ENCODE measurements at places on chromosomes 7 and 10.

DNA sequence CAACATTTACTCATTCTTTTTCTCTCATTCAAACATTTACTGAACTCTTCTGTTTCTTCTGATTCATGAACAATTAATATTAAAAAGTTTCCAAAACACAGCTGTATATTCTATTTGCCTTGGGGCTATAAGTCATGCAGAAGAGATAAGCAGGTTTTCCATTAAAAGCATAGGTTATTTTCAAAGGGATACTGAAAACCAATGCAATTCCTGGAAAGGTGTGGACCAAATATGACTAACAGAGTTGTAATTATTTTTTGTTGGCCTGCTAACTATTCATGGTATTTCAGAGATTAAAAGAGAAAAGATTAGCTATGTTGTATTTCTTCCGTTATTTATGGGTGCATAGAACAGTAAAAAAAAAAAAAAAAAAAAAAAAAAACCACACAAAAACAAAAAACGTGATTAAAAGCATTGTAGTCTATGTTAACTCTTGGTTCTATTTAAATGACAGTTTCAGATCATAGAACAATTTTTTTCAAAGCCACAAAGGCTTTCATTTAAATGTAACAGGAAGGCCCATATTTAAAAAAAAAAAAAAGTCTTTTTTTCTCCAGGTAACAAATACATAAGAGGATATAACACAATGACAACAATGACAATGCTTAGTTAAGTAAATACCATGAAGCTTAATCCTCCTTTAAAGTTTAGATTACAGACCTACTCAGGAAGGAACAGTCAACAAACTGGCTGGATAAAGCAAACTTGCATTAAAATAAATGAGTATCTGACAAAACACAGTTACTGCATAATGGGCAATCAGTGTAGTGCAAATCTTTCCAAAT lies 1042.9 kb downstream of the GATA3 start:
- DNase-seq: no peak

DNA sequence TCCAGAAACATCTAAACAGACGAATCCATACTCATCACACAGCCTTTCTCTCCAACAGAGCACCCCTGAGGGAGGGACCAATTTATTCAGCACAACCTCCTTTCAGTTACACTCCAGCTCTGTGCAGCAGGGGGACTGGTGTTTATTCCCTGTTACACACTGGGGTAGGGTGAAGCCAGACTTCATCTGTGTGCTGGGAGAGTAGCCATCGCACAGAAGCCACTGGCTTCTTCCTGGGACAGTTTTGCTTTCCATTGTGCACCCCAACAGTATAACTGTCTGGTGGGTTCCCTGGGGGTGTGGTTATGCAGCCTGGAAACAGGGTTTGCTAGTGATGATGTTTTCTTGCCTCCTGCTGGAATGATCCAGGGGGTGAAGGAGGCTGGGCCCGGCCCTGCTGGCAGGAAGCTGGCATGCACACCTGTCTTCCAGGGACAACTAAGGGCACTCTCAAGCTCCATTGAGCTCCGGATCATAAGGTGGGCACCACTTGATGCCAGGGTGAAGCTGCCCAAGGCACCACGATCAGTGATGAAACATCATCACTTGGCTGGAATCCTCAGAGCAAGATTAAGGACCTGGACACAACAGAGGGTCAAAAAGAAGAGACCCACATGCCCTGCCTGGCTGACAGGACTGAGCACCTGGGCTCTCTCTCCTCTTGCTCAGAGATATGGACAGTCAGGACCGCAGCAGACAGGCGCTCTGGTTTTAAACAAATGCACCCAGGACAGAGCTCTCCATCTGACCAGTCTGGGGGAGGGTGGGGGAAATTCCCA lies 293.2 kb downstream of the GRID1 start:
- DNase-seq: no peak

- DNase-seq: no peak
Observed at GRCh38 chr7:99618726-99619125, 2.0 kb downstream of the ZSCAN25 start.

GRCh38 chr7:151768805-151769187 lies 108.1 kb downstream of the PRKAG2 start:
- DNase-seq: no peak

DNA sequence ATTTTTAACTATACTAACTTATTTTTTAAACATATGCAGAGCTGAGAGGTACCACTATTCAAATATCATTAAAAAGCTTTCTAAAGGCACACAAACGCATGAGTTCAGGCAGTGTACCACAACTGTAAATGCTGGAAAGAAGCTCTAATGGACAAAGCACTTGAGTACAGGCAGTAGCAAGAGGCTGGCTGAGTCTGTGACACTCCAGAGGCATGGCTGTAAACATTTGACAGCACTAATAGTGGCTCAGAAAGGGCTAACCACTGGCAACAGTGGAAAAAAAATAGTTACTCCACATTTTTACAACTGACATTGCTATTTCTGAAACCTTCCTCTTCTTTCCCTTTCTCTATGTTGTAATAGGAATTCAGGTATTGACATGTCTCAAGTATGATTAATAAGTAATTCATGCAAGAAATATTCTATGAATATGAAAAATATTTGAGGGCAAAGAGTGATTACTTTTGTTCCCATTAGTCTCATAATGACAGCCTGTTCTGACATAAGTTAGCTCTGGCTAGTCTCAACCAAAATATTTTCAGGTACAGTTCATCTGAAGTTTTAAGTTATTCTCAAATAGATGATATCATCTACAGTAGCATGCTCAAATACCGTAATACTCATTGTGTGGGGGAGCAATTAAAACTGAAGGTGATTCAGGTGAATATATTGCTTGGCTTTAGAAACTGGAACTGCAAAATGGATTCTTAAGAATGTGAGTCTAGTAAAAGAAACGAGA lies 324.0 kb upstream of the POT1 start:
- DNase-seq: no peak

GRCh38 chr7:49403844-49404243 lies 369.6 kb upstream of the VWC2 start:
- no peak for DNase-seq

GRCh38 chr7:108282427-108282996 lies 152.4 kb upstream of the LAMB4 start:
- no peak for DNase-seq

DNA sequence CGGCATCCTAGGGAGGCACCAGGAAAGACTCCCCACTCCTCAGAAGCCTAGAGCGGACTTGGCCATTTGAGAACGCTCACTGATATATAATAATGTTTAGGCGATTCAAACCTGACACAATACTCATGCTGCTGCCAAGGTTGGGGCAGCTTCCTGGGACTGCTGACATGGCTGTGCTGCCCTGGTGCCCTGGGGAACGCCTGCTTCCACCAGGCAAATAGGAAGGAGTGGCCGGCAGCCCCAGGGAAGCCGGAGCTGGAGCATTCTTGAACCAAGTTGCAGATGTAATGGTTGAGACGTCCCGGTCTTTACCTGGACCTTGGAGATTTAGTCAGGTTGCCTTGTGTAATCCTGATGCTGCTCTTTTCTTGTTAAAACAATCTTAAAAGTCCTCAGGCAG lies 8.8 kb downstream of the GDF10 start:
- no peak for DNase-seq

GRCh38 chr7:32937344-32938174 lies 19.7 kb upstream of the FKBP9 start:
- no peak for DNase-seq

DNA sequence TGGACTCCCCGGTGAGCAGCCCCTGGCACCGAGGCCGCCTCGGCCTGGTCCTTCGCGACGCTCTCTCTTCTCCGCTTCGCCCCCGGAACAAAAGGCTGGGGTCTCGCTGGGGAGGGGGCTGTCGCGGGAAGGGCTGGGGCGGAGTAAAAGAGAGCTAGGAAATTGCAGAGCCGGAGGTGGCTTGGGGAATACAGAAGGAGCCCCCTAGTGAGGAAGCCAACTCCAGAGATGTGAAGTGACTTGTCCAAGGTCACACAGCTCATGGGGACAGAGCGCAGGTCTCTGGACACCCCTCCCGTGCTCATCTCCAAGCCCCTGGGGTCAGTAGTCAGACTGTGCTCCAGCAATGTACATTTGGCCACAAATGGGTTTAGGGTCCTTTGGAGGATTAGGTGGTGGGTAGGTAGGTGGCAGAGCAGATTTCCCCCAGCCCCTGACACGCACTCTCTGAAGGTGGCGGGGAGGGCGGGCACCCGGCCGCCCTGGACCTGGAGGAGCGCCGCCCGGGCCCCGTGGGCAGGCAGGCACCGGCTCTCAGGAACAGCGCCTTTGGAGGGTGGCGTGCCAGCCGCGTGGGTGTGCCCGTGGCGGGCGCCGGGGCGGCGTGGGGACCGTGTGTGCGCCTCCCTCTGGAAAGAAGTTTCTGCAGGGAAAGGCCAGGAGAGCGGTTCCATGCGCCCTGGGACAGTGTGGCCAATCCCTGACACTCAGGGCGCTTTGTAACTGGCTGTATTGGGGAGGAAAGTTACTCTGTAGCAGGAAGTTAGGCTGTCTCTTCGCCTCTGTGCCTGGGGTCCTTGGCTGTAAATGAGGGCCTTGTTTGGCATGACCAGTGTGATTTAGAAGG lies 910 bp downstream of the WIPF3 start:
- DNase-seq: no peak

DNA sequence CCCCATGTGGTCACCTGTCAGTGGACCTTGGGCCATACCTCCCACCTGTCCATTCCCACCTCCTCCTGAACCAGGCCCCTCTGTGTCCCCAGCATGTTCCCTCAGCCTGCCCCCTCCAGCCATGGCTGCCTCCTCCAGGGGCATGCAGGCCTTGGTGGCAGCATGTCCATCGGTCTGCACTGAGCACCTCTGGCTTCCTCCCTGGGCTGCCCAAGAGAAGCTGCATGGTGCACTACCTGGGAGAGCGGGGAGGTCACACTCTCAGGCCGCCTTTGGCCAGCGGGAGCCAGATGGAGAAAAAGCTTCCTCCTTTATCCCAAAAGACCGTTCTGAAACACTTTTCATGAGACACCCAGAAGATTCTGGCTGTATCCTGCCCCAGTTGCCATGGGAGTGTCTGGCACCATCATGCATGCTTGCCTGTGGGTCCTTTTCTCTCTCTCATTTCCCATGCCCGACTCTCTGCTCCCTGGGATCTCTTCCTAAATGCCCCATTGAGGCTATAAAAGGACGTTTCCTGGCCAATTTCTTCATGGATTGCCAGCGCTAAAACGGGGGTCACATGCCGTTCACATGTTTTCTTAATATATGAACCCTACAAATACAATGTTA lies 45.5 kb upstream of the MGMT start:
- no peak for DNase-seq

- DNase-seq: no peak
Observed at GRCh38 chr7:35797311-35797710, 3.5 kb upstream of the SEPTIN7 start.

- no peak for DNase-seq
Observed at GRCh38 chr10:7889947-7890542, 71.7 kb downstream of the TAF3 start.

- no peak for DNase-seq
Observed at GRCh38 chr7:21041666-21042065, 255.0 kb upstream of the SP8 start.

- no peak for DNase-seq
Observed at GRCh38 chr10:76695069-76695468, 942.5 kb downstream of the KCNMA1 start.

DNA sequence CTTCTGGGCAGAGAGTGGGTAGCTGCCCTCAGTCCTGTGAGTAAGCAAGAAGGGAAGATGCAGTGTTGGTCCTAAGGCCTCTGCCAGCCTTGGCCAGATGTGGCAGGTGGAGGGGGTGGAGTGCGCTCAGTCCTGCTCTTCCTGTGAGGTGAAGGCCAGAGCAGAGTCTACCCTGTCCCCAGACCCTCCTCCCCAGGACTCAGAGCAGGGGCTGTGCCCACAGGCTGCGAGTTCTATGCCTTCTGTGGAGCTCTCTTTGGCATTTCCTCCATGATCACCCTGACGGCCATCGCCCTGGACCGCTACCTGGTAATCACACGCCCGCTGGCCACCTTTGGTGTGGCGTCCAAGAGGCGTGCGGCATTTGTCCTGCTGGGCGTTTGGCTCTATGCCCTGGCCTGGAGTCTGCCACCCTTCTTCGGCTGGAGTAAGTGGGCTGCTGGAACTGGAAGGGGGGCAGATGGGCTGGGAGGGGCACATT lies 4.0 kb downstream of the OPN4 start:
- no peak for DNase-seq

DNA sequence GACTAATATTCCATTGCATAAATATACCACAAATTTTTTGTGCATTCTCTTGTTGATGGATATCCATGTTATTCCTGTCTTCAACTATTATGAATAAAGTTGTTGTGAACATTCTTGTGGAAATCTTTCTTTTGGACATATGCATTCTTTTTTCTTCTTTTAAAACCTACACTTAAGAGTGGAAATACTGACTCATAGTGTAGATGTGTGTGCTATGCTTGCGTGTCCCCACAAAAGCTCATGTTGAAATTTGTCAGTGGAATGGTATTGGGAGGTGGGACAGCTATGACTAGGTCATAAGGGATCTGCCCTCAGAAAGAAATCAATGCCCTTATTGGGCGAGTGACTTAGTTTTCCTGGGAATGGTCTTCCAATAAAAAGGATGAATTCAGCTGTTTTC lies 203.6 kb upstream of the PRSS58 start:
- no peak for DNase-seq

GRCh38 chr10:32956365-32957197 lies 1.4 kb downstream of the ITGB1 start:
- no peak for DNase-seq

DNA sequence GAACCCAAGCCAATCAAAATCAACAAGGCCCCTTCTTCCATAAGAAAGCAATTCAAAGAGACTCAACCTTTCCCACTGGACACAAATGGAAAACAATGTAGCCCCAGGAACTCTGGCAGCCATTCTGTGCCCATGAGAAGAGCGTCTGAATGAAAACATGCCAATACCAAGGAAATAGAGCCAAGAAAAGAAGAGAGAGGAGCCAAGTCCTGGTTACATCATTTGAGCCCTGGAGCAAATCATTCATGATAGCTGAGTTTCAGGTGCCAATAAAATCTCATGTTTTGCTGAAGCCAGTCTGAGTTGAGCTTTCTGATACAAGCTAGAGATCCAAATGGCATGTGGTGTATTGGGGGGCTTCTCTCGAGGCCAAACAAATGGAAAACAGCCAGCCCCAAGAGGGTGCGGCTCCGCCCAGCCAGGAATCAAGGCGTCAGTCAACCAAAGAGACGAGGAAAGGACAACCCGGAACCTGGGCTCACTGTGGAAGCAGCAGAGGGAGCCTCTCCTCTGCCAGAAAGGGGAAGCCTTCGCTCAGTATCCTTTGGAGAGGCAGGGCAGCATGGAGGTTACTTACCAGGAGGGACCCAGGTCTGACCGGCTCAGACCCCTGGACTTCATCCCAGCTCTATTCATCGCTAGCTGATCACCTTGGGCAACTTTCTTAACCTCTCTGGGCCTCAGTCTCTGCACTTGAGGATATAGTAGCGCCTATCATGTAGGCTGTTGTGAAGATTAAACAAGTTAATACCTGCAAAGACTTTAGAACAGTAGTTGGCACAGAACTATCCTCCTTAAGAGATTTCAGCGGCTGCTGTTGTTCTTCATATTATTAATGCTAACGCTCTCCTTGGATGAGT lies 61.8 kb downstream of the OAT start:
- DNase-seq: no peak

DNA sequence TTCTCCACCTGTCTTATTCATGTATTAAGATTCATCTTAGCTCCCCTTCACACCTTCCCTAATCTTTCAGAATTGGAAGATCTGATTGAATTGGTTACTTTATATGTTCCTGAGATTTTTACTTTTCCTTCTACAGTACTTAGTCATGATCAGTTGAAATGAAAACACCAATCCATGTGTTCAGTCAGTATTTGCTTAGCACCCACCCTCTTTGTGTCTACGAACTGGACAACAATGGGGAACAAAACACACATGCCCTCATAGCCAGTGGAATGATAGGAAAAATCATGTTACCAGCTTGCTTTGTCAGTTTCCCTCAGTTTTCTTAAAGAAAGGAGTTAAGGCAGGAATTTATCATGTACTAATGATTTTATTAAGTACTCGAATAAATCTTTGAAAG lies 2.0 kb downstream of the MASTL start:
- no peak for DNase-seq

Measured in D721Med (cell line).